ENCODE measurements at places on chromosomes 2 and 18.

DNA sequence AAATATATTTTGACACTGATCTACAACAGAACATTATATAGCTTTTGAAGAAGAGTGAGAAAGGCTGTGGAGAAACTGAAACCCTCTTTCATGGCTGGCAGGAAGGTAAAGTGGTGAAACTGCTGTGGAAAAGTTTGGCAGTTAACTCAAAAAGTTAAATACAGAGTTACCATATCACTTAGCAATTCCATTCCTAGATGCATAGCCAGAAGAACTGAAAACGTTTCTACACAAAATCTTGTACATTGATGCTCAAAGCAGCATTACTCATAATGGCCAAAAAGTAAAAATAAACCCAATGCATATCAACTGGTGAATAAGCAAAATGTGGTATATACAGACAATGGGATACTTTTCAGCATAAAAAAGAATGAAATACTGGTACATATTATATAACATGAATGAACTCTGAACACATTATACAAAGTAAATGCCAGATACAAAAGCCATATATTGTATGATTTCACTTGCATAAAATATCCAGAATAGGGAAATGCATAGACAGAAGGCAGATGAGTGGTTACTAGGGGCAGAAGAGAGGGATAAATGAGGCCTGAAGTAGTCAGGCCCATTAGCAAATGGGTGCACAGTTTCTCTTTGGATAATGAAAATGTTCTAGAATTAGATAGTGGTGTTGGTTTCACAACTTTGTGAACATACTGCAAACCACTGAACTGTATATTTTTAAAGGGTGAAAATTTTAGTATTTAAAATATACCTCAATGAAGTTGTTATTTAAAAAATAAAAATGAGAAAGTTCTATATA lies 114.3 kb downstream of the DYM start:
- no peak overlapping the region for H3K4me3 ChIP-seq
- peaks cover 19% of the 10 kb centered on the region for H3K4me1 ChIP-seq
- H3K27ac ChIP-seq, result no peak overlapping the region
- peaks cover 27% of the 10 kb centered on the region for H3K36me3 ChIP-seq
- DNase-seq, result no peak

DNA sequence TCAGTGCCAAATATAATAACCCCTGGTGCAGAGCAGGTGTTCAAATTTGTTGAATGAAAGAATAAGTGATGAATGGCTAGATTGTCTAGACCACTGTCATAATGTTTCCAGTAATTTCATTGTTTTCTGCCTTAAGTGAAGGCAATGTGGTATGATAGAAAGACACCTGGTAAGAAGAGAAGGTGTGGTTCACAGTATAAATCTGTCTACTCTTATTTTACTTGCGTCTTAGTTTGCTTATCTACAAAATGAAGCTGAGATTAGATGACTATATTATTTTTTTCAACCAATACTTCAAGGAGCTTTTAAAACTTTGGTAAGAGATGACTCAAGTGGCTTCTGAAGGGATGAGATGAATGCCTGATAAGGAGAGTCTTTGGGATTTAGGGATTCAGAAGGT lies 788.4 kb downstream of the EPHA4 start:
- no peaks in the 10 kb centered on the region for H3K4me1 ChIP-seq
- peaks cover 4% of the 10 kb centered on the region for H3K27me3 ChIP-seq
- no peaks in the 10 kb centered on the region for H3K36me3 ChIP-seq
- no peak for DNase-seq
- no peak overlapping the region for H3K27ac ChIP-seq

DNA sequence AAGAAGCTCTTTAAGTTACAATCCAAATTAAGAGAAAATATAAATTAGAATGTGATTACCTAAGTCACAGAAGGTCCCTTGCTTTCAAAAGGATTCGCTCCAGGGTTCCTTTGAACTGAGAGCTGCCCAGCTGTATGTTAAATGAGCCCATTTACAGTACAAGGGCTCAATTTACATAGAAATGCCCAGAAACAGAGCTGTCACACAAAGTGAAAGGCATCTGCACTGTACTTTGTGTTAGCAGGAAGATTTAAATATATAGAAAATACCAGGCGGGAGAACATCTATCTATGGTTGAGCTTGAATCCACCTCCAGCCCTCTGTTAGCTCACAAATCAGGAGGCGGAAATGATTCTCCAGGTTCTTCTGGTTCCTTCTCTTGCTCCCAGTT lies 272.9 kb downstream of the PAX3 start:
- H3K4me1 ChIP-seq, result no peaks in the 10 kb centered on the region
- H3K4me3 ChIP-seq, result no peak overlapping the region
- no peak for DNase-seq
- H3K36me3 ChIP-seq, result no peaks in the 10 kb centered on the region
- no peak overlapping the region for H3K27ac ChIP-seq

DNA sequence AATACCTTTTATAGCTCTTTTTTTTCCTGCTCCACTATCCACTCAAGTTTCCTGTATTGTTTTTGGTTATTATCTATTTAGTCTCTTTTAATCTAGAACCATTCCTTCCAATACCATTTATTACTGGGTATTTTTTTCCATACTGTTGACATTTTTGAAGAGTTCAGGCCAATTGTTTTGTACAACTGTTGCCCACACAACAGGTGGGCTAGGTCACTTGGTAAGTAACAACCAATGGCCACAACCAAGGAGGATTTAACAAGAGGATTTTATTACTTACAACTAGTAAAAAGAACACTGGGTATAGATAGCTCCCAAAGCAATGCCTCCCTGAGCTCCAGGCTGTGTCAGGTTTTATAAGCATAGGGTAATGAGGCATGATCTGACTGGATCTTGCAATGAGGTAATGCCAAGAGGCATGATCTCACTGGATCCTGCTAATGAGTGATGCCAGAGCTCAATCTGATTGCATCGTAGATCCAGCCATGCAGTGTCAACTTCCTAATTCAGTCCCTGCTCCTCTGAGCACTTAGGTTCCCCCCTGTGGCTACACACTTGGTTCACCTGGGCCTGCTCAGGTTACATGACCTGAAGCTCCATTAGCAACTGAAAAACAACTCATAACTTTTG lies 7.1 kb upstream of the CEP68 start:
- H3K4me3 ChIP-seq, result no peak overlapping the region
- peaks cover 14% of the 10 kb centered on the region for H3K4me1 ChIP-seq
- DNase-seq, result no peak

GRCh38 chr18:9719421-9719981 lies 11.4 kb downstream of the RAB31 start:
- H3K27me3 ChIP-seq, result peaks cover 38% of the 10 kb centered on the region
- H3K27ac ChIP-seq, result no peak overlapping the region
- H3K4me3 ChIP-seq, result no peak overlapping the region

DNA sequence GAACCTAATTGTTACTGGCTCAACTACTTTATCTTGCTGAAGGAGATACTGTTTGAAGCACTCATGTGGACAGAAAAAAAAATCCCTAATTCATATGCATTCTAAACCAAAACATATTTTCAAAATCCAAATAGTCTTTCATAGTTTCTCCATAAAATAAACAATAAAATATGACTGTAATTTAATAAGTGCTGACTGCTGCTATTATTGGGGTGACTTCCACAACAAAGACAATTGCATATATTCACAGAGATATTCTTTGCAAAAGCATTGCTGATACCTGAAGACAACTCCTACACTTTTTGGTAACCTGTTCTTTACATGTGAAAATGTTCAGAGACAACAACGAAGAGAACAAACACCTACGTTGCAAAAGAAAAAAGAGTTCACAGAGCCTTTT lies 73.1 kb upstream of the RPE start:
- peaks cover 14% of the 10 kb centered on the region for H3K27me3 ChIP-seq
- H3K27ac ChIP-seq, result no peak overlapping the region
- no peaks in the 10 kb centered on the region for H3K4me1 ChIP-seq
- no peaks in the 10 kb centered on the region for H3K36me3 ChIP-seq

DNA sequence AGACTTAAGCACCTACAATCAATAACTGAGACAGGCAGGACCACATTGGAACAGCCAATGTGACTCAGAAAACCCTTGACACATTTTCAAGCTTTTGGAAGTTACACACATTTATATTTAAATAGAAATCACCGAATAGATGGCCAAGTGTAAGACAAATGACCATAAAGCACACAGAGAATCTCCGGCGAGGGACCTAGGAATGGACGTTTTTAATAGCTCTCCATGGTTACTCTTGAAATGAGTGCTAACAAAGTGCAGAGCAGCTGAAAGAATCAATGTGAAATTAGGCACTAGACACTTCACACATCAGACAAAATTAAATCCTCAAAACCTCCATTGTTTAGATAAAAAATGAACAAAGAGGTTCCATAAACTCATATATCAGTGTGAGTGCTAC lies 376.9 kb downstream of the DLGAP1 start:
- H3K27ac ChIP-seq, result no peak overlapping the region
- H3K4me3 ChIP-seq, result no peak overlapping the region

DNA sequence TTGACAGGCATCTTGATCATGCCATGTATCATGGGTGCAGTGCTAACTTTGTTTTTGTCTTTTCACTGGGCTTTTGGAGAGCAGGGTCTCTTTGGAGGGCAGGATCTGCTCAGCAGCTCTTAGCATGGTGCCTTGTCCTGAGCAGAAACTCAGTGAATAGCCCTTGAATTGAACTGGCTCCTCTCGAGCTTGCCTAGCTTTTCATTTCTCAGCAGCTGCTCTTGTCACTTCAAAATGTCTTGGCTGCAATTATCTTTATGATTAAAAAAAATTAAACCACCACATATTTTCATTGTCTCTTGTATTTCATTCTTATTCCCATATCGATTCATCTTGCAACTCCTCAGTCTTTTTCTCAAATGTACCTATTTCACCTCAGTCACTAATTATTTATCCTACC lies 50.5 kb downstream of the CCDC85A start:
- H3K27me3 ChIP-seq, result no peaks in the 10 kb centered on the region
- H3K36me3 ChIP-seq, result no peaks in the 10 kb centered on the region
- H3K4me1 ChIP-seq, result no peaks in the 10 kb centered on the region
- DNase-seq, result no peak
- no peak overlapping the region for H3K4me3 ChIP-seq

- H3K4me1 ChIP-seq, result peaks cover 26% of the 10 kb centered on the region
- DNase-seq, result no peak
Observed at GRCh38 chr2:203489531-203489930, 45.6 kb downstream of the RAPH1 start.

DNA sequence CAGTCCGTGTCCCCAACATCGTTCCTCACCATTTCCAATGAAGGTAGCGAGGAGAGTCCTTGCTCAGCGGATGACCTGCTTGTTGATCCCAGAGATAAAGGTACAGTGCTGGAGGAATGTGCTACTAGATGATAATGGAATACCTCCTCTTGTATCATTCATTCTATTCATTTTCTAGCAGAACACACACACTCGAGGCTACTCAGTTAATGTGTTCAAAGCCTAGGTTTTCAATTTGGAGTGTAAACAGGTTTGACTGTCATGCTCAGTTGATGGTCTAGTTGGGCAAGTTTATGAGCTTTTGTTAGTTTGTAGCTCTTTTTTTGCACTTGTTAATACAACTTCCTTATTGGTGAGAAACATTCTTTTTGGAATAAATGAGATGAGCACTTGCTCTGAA lies 114.2 kb downstream of the ICA1L start:
- no peaks in the 10 kb centered on the region for H3K27me3 ChIP-seq
- DNase-seq, result no peak
- H3K36me3 ChIP-seq, result peaks cover 75% of the 10 kb centered on the region
- H3K4me1 ChIP-seq, result peaks cover 54% of the 10 kb centered on the region
- no peak overlapping the region for H3K4me3 ChIP-seq
